Neural progenitor cell (in vitro differentiated cells): ENCODE measurements at places on chromosomes 5 and 9. TPM values are rescaled to one million over a fixed set of nuclear protein-coding genes. Genes with fewer than 3 reads are reported as not detected.
A peak's percentile ranks its signal among the peaks of the same experiment; 100 is the strongest.

The RMI1 gene
- 22.9 and 35.7 TPM in 2 replicates for total RNA-seq

The WNT8A gene
- total RNA-seq: 0.25 TPM in 1 of 2 replicates, not detected in the other

The ZDHHC11B gene
- total RNA-seq: 0.25 and 0.60 TPM in 2 replicates

The GRIA1 gene
- total RNA-seq: 3.3 and 5.0 TPM in 2 replicates

The FBP1 gene
- 0.31 TPM in 1 of 2 replicates, not detected in the other for total RNA-seq

The ARL14EPL gene
- total RNA-seq: not detected in 2 replicates

The TLE1 gene
- 51.9 and 54.7 TPM in 2 replicates for total RNA-seq

The JAKMIP2 gene
- total RNA-seq: 8.2 TPM in 2 replicates

GRCh38 chr9:68705531-68706362, 707 bp downstream of the PIP5K1B start:
- H3K4me3 ChIP-seq: peak overlapping the region; percentile 87
- H3K27ac ChIP-seq: no peak overlapping the region
- H3K4me1 ChIP-seq: peaks cover 21% of the 10 kb centered on the region
- peaks cover 89% of the 10 kb centered on the region for H3K27me3 ChIP-seq

DNA sequence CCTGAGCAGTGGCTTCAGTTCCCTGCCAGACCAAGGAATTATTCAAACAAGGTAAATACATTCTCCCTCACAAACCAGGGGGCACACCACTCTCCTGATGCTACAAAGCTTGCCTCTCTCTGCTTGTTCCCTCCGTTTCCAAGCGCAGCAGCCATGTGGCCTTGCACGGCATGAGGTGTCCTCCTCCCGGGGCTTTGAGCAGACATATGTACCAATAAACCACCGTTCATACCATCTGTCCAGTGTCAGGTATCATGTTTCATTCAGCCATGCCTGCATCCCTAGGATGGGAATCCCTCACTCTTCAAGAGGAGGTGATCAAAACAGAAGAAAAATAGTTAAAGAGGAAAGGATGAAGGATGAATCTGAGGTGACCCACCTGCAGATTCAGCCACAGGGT, 282.7 kb downstream of the ENC1 start:
- H3K27ac ChIP-seq: no peak overlapping the region
- no peak for DNase-seq
- no peaks in the 10 kb centered on the region for H3K36me3 ChIP-seq
- H3K27me3 ChIP-seq: no peaks in the 10 kb centered on the region
- H3K4me1 ChIP-seq: no peaks in the 10 kb centered on the region

- H3K27ac ChIP-seq: no peak overlapping the region
- no peak overlapping the region for H3K4me3 ChIP-seq
- no peaks in the 10 kb centered on the region for H3K27me3 ChIP-seq
- H3K4me1 ChIP-seq: no peaks in the 10 kb centered on the region
- DNase-seq: no peak
These were observed 19.5 kb upstream of the GOLPH3 start for GRCh38 chr5:32193591-32193990.

GRCh38 chr5:89213573-89213972, 330.6 kb upstream of the MEF2C start:
- H3K27me3 ChIP-seq: no peaks in the 10 kb centered on the region
- H3K27ac ChIP-seq: no peak overlapping the region
- no peak overlapping the region for H3K4me3 ChIP-seq
- DNase-seq: no peak
- H3K4me1 ChIP-seq: no peaks in the 10 kb centered on the region

GRCh38 chr9:130642926-130643325, 21.5 kb upstream of the PRDM12 start:
- no peak overlapping the region for H3K27ac ChIP-seq
- no peaks in the 10 kb centered on the region for H3K27me3 ChIP-seq
- no peak overlapping the region for H3K4me3 ChIP-seq

DNA sequence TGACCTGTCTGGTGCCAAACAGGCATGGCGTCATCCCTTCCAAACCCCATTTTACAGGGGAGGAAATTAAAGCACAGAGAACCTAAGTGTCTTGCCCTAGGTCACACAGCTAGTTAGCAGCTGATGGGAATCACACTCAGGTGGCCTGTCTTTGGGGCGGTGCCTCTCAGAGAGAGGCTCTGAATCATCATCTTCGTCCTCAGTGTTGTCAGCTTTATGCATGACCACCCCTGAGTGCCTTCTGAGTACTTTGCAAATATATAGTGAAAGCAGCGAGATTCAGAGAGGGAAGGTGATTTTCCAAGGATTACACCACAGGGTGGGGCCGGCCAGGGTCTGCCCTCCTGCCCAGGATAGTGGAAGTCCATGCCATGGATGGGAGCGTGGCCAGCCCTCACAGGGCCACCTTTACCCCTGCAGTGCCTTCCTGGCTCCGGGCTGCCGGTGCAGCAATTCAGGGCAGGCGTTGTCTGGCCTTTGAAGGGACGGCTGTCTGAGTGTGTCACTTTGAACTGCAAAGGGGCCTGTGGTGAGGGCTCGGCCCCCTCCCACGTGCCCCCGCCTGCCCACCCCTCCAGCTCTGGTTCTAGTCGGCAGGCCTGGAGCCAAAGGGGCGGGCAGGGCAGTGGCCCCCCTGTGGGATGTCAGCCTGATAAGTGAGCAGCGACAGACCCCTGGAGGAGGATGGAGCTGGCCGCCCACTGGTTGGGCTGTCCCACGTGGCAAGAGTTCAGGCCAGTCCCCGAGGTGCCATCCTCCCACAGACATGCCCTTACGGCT, 16.9 kb downstream of the LMX1B start:
- peaks cover 100% of the 10 kb centered on the region for H3K27me3 ChIP-seq
- no peak overlapping the region for H3K27ac ChIP-seq
- no peak overlapping the region for H3K4me3 ChIP-seq
- DNase-seq: no peak

DNA sequence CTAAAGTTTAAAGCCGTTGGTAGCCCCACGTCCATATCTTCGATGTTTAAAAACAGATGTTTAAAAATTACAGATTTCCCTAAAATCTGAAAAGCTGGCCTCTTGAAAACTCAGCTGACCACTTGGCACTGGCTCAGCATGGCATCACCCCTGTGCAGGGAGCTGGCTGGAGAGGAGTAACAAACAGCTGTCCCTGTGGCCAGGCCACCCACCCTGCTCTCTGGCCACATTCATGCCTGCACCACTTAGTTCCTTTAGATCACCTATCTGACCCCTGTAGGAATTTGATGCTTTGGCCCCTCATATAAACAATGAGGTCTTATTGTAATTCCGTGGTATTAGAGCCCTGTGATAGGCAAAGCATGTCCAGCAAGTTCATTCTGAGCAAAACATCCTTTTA, 107.5 kb downstream of the FRMD3 start:
- no peak overlapping the region for H3K4me3 ChIP-seq
- no peaks in the 10 kb centered on the region for H3K27me3 ChIP-seq
- H3K27ac ChIP-seq: no peak overlapping the region
- H3K4me1 ChIP-seq: no peaks in the 10 kb centered on the region
- no peaks in the 10 kb centered on the region for H3K36me3 ChIP-seq

- H3K27ac ChIP-seq: no peak overlapping the region
- H3K4me3 ChIP-seq: no peak overlapping the region
- H3K36me3 ChIP-seq: no peaks in the 10 kb centered on the region
- H3K27me3 ChIP-seq: peaks cover 17% of the 10 kb centered on the region
- no peaks in the 10 kb centered on the region for H3K4me1 ChIP-seq
These were observed 2.6 kb downstream of the PTPA start for GRCh38 chr9:129113645-129114304.

GRCh38 chr5:123012321-123012720, 24.2 kb downstream of the PPIC start:
- H3K36me3 ChIP-seq: no peaks in the 10 kb centered on the region
- H3K4me1 ChIP-seq: no peaks in the 10 kb centered on the region
- H3K27ac ChIP-seq: no peak overlapping the region
- no peaks in the 10 kb centered on the region for H3K27me3 ChIP-seq

DNA sequence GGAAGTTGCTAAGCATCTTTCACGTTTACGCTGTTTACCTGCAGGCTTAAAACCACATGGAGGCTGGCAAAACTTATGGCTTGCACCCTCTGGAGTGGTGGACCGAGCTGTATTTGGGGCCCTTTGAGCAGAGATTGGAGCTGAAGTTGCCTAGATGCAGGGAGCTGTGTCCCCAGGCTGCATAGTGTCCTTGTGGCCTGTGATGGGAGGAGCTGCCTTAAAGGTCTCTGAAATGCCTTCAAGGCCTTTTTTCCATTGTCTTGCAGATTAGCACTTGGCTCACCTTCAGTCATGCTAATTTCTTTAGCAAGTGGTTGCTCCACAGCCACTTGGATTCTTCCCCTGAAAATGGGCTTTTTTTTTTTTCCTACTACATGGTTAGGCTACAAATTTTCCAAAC, 81.5 kb upstream of the CHD1 start:
- H3K27ac ChIP-seq: no peak overlapping the region
- no peak overlapping the region for H3K4me3 ChIP-seq
- no peaks in the 10 kb centered on the region for H3K27me3 ChIP-seq
- H3K36me3 ChIP-seq: no peaks in the 10 kb centered on the region
- no peak for DNase-seq

DNA sequence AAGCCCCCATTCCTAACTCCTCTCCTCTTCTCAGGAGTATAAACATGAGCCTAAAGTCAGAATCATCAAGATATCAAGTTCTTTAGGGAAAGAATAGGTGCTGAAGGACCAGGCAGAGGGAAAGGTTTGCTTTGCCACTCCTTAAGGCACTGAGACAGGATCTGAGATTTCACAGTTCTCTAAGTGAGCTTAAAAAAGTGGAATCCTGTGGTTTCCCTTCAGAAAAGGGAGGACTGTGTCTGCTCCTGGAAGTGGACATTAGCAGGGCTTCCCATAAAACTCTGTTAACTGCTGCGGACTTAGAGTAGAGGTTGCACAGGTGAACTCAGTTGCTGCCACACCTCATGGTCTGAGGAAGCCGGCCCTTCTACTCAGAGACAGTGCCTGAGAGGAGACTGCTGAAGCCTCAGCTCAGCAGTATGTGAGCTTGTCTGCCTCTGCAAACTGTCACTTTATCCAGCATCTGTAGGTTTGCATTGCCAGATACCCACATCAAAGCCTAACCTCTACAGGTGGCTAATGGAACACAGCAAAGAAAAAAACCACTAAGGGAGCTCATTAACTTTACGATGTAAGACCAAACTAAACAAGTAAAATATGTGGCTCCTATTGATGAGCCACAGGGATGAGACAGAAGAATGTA, 42.9 kb downstream of the RIC1 start:
- no peaks in the 10 kb centered on the region for H3K27me3 ChIP-seq
- H3K4me1 ChIP-seq: peaks cover 11% of the 10 kb centered on the region
- DNase-seq: peak; percentile 7
- no peak overlapping the region for H3K4me3 ChIP-seq
- H3K36me3 ChIP-seq: no peaks in the 10 kb centered on the region

- H3K27ac ChIP-seq: no peak overlapping the region
- no peak for DNase-seq
- H3K36me3 ChIP-seq: no peaks in the 10 kb centered on the region
- H3K4me3 ChIP-seq: no peak overlapping the region
These were observed 269.4 kb upstream of the IRX1 start for GRCh38 chr5:3325972-3326840.

DNA sequence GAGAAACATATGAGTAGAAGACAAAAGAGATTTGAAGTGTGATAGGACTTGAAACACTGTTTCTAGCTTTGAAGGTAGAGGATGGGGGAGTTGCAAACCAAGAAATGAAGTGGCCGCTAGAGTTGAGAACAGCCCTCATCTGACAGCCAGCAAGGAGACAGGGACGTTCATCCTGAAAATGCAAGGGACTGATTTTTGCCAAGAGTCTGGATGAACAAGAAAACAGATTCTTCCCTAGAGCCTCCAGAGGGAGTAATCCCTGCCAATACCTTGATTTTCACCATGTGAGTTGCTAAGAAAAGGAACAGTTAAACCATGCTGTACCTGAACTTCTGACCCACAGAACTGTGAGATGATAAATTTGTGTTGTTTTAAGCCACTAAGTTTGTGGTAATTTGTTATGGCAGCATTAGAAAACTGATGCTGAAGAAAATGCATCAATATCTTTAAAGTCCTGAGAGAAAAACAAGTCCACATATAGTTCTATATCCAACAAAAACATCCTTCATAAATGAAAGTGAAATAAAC, 154.0 kb upstream of the ADAMTSL1 start:
- H3K27me3 ChIP-seq: no peaks in the 10 kb centered on the region
- H3K4me3 ChIP-seq: no peak overlapping the region
- H3K36me3 ChIP-seq: no peaks in the 10 kb centered on the region
- no peak for DNase-seq

GRCh38 chr9:128656416-128657343, at the start of gene DYNC2I2:
Gene DYNC2I2, minus strand, starts transcription at chr9:128656847. Its CDS starts 121 bp downstream, at chr9:128656726.
- no peaks in the 10 kb centered on the region for H3K36me3 ChIP-seq
- H3K27me3 ChIP-seq: no peaks in the 10 kb centered on the region
- H3K27ac ChIP-seq: peak within 1 kb of the TSS; percentile 99
- H3K4me1 ChIP-seq: peaks cover 3% of the 10 kb centered on the region

- DNase-seq: no peak
- no peaks in the 10 kb centered on the region for H3K27me3 ChIP-seq
- H3K27ac ChIP-seq: no peak overlapping the region
- no peaks in the 10 kb centered on the region for H3K4me1 ChIP-seq
- H3K36me3 ChIP-seq: no peaks in the 10 kb centered on the region
These were observed 676.3 kb upstream of the GRAMD2B start for GRCh38 chr5:125746917-125747316.

DNA sequence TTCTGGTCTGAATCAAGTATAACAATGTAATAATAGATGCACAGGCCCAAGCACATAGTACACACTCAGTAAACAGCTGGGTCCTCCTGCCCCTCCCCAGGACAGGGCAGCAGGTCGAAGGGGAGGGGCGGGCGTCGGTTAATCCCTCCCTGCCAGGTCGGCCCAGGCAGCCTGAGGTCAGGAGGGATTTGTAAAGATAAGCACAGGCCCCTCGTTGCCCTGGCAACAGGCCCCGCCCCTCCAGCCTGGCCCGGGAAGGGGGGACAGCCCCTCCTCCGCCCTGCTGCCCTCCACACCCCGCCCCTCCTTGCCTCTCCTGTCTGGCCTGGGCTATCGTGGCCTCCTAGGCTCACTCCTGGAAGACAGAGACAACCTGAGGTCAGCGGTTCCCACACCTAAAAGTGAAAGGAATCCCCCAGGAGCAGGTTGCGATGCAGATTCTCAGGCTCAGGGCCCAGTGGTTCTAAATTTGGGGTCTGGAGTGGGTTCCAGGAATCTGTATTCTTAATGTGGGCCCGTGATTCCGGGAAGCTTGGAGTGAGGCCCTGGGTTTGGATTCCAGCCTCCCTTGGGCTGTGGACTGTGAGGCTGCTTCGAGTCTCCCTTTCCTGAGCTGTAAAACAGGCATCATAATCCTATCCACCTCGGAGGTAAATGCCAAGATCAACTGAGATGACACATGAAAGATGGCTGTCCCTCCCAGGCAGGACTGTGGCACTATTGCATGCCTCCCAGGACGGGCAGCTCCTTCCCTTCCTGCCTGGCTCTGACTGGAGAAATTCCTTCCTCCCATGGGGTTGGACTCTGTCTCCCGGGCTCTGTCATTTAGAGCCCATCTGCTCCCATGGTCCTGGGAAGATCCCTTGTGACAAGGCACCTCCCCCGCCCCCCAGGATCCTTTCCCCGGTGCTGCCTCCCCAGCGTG, 4.4 kb downstream of the CRB2 start:
- H3K27me3 ChIP-seq: no peaks in the 10 kb centered on the region
- H3K36me3 ChIP-seq: no peaks in the 10 kb centered on the region
- DNase-seq: peak; percentile 98
- H3K4me1 ChIP-seq: peaks cover 63% of the 10 kb centered on the region
- peak overlapping the region; percentile 21 for H3K4me3 ChIP-seq
- no peak overlapping the region for H3K27ac ChIP-seq

GRCh38 chr9:121947775-121948174, 145.3 kb downstream of the TTLL11 start:
- no peaks in the 10 kb centered on the region for H3K27me3 ChIP-seq
- H3K27ac ChIP-seq: no peak overlapping the region
- H3K36me3 ChIP-seq: no peaks in the 10 kb centered on the region
- H3K4me3 ChIP-seq: no peak overlapping the region
- peak; percentile 39 for DNase-seq

GRCh38 chr5:2353871-2354440, 397.5 kb downstream of the IRX2 start:
- no peaks in the 10 kb centered on the region for H3K36me3 ChIP-seq
- H3K27me3 ChIP-seq: no peaks in the 10 kb centered on the region
- no peak overlapping the region for H3K4me3 ChIP-seq
- H3K4me1 ChIP-seq: no peaks in the 10 kb centered on the region
- H3K27ac ChIP-seq: no peak overlapping the region
- no peak for DNase-seq
